ENCODE measurements at places on chromosomes 7 and 10.

DNA sequence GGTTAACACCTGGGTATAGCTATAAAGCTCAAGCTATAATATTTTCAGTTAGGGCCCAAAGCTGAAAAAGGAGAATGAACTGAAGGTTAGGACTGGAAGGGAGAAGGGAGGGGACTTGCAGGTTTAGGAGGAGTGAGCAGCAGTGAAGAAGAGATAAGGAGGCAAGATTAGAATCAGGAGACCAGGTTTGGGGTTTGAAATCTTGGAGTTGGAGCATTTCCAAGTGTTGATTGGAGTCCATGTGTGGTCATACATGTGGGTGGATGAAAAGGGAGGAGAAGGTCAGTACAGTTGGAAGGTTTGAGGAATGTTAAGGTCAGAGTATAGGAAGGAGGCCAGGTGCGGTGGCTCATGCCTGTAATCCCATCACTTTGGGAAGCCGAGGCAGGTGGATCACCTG, 8.6 kb upstream of the ANLN start:
- no peak for DNase-seq

- DNase-seq, result no peak
Measured at GRCh38 chr10:94183666-94184264, 179.0 kb downstream of the NOC3L start.

DNA sequence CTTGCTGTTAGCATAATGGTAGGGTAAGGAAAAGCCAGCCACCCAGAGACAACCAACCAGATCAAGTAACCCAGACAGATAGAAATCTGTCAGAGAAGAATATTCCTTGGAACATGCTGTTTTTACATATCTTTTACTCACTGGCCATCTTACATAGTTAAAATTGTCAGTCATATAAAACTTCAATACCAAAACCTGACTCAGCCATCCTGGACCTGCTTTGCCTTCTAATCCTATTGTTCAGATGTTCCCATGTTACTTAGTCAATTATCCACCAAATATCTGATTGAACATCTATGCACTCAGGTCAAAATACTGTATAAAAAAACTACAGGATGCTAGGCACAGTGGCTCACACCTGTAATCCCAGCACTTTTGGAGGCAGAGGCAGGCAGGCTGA, 466.5 kb upstream of the NRP1 start:
- DNase-seq, result no peak

DNA sequence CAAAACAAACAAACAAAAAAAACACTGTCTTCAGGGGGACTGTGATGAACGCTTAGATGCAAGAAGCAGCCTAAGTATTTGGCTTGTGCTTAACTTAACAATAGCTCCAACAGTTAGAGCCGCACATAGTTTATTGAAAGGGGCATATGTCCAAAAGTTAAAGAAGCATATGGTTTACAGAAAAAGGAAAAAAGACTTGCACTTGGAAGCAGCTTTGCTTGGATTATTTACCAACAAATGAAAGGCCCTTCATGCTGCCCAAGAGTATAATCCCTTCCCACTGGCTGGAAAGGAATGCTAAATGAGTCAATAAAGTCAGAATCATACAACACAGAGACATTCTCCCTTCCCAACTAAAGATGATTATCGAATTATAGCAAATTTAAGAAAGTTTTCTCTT, 77.9 kb downstream of the GLI3 start:
- DNase-seq, result no peak

DNA sequence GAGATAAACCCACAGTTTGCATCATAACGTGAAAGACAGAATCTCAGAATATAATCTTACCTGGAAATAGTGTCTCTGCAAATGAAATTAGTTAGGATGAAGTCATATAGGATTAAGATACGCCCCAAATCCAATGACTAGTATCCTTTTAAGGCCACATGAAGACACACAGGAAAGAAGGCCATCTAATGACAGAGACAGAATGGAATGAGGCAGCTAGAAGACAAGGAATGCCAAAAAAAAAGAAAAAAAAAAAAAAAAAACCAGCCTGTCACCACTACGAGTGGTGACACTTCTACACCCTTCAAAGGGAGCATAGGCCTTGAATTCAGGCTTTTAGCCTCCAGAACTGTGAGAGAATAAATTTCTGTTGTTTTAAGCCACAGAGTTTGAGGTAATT, 82.9 kb downstream of the HYCC1 start:
- no peak for DNase-seq

GRCh38 chr7:136061433-136061832, 84.3 kb upstream of the MTPN start:
- DNase-seq, result no peak

- no peak for DNase-seq
Measured at GRCh38 chr7:126210707-126211106, 1042.0 kb downstream of the GRM8 start.

DNA sequence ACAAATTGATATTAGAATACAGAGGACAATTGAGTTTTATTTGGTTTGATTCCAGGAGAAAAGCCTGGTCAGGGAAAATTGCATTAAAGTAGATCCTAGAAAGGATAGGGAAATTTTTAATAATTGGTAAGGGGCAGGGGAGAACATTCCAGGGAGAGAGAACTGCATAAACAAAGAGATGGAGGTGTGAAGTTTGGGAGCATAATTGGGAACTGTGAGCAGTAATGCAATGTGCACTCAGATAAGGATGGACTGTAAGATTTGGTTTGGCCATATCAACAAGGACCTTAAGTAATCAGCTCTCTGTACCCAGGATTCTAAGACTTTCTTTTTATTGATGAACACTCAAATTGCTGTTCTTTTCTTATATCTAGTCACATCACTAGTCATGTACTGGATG, 41.4 kb downstream of the ZMYND11 start:
- no peak for DNase-seq

DNA sequence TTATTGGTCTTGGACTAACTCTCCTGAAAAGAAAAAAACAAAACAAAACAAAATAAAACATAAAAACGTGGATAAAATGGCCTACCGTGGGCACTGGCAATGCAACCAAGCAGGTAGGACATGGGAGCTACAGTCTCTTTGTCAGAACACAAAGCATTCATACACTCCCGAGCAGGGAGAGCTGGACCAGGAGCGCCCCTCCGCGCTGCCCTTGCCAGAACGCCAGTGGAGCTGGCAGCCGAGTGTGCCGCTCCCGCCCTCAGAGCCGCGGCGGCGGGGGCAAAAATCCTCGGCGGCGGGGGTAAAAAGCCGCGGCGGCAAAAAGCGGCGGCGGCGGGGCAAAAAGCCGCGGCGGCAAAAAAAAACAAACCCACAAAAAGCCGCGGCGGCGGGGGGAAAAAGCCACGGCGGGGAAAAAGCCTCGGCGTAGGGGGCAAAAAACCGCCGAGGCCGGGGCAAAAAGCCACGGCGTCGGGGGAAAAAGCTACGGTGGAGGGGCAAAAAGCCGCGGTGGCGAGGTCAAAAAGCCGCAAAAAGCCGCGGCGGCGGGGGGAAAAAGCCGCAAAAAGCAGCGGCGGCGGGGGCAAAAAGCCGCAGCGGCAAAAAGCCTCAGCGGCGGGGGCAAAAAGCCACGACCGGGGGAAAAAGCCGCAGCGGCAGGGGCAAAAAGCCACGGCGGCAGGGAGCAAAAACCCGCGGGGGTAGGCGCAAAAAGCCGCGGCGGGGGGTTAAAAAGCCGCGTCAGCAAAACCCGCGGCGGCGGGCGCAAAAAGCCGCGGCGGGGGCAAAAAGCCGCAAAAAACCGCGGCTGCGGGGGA, 418.1 kb downstream of the ZNF716 start:
- DNase-seq, result peak; percentile 21

- DNase-seq, result peak; percentile 81
Measured at GRCh38 chr10:102434394-102435132, 2.2 kb upstream of the CUEDC2 start.

DNA sequence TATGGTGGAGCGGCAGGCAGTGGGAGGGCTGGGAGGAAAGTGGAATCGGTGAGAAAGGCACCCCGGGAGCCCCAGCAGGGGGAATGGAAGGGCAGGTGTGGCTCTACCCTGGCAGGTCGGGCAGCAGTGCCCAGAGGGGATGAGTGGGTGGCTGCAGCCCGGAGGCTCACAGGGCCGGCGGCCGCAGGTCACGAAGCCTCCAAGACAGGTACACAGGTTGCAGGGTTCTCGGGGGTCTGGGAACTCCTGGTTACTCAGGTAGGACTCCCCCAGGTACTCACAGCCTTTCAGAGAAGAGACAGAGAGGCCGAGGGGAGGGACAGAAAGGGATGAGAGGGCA, 21.8 kb downstream of the KCP start:
- DNase-seq, result no peak

DNA sequence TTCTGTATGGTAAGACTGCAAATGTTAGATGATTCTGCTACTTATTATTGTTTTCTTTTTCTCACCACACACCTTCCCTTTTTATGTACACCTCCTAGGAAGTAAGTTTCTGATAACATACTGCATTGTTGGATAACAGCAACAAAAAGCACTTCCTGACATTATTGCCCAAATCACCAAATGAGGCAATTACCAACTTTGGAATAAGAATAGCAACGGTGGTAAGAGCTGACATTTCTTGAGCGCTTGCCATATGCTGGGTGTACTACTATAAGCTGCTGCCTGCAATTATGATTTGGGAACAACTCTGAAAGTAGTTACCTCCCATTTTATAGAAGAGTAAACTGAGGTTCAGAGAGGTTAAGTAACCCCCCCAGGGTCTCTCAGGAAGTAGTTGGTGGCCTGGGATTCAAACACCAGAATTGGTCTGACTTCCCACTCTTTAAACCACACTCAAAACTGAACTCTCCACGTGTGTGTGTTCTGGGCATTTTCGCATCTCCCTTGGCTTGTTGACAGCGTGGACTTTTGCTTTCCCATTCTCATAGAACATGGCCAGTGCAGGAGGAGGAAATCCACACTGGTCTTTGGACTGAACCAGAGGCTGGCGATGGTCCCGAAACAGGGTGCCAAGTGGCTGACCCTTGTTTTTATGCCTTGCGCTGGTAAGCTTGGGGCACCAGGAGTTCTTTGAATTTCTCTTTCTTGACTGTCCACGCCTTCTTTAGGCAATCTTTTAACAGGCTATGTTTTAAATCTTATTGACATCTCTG, 71.4 kb downstream of the TCF7L2 start:
- no peak for DNase-seq

DNA sequence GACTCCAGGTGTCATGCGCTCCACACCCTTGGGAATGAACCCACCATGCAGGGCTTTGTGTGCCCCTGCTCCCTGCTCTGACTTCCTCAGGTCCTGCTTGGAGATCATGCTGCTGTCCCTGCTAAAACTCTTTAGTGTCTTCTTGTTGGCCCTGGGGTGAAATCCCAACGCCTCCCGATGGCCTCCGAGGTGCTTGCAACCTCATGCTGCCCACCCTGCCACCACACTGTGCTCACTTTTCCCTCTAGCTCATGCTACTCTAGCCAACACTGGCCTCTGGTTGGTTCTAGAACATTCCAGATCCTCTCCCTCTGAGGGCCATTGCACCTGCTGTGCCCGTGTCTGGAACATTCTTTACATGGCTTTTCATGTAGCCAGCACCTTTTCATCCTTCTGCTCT, 227.7 kb downstream of the ADAM12 start:
- DNase-seq, result no peak

- DNase-seq, result no peak
Measured at GRCh38 chr7:45187089-45187945, 29.7 kb downstream of the RAMP3 start.

DNA sequence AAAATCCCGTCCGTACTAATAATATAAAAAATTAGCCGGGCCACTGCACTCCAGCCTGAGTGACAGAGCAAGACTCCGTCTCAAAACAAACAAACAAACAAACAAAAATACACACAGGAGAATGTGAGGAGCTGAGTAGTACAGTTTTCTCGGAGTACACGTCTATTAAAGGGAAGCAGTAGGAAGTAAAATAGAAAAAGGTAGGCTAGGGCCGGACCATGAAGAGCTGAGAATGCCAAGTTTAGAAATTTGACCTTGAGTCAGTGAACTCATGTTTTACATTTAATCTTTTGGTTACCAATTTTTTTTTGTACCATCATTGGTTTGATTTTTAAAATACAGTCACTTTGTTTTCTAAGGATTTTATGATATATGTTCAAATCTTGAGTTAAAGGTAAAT, 64.1 kb downstream of the KAT6B start:
- DNase-seq, result no peak

GRCh38 chr10:102578782-102579181, 65.5 kb upstream of the TRIM8 start:
- no peak for DNase-seq

DNA sequence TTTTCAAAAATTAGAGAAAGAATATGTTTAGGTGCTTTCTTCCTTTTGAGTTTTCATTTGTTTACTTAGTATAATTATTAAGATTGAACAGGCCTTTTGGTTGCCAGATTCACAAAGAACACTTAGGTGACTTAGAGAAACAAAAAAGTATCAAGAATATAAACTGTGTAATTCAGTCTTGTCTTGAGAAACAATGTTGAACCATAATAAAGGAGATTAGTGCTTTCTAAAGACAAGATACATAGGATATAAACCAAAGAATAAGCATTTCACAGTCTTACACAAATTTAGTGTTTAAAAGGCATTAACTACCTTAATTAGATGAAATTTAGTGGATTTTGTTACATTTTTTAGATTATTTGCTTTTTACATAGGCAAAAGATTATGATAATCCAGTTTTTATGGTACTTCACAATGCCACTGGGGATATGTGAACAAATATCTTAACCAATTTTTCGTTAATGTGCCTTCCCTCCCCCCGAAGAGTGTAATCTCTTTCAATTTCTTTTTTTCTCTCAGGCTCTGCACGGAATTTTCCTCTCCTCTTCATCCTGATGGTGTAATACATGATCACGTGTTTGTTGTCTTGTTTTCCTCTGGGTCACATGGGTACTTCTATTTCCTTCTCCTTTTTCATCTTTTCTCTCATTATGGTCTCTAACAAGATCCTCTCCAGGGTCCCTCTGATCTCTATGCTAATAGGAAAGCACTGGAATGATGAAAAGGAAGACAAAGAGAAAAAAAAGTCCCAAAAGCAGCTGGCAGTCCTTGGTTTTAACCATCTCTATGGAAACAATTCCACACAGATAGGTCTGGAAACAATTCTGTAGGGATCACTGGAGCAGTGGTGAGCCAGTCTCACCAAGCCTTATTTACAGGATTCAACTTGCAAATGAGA, 3.7 kb upstream of the HNRNPH3 start:
- DNase-seq, result peak; percentile 98

GRCh38 chr10:133267829-133268228, 8.8 kb downstream of the ADAM8 start:
- no peak for DNase-seq

GRCh38 chr10:114990586-114990985, 52.6 kb downstream of the TRUB1 start:
- DNase-seq, result no peak

DNA sequence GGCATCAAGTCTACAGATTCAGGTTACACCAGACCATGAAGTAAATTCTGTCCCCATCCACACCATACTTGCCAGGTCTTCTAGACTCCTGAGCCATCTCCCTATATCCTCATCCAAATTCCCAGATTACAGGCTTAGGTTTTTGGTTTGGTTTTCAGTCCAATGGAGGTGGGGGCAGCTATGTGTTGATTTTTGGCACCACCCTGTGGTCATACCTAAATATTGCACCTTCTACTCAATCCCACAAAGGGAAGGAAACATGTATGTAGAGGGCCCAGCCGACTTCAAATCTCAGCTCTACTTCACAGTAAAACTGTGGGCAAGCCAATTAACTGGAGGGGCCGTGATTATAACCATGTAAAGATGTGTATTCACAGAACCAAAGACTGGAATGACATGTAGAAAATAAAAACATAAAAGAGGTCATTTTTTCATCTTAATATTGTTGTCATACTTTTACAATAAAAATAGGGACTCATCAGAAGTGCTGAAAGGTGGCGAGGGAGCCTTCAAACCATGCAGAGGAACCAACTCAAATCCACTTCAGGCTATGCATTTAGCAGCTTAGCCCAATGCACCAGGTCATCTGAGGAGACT, 19.8 kb downstream of the ERCC6 start:
- DNase-seq, result peak; percentile 76
